T-helper 17 cell (primary cell): ENCODE measurements at places on chromosomes 12 and 14. TPM values are rescaled to one million over a fixed set of nuclear protein-coding genes. Genes with fewer than 3 reads are reported as not detected.

DNA sequence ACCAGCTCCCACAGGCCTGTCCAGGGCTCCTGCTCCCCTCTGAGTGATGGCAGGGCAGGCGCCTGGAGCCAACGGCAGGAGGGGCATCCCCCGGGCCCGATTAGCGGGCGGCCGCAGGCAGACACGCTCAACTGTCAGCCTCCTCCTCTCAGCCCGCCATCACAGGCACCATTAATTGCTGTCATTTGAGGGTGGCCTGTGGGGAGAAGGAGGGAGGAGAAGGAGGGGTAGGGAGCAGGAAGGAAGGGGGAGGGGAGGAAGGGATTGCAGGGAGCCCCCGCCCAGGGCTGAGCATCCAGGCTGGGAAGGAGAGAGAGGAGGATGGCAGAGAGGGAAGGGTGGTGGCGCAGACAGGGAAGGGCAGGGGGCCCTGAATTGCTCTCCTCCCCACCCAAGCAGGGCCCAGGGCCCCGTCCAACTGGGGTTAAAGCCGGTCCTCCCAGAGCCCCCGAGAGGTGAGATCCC, 36.1 kb downstream of the NCOR2 start:
- DNase-seq = no peak

DNA sequence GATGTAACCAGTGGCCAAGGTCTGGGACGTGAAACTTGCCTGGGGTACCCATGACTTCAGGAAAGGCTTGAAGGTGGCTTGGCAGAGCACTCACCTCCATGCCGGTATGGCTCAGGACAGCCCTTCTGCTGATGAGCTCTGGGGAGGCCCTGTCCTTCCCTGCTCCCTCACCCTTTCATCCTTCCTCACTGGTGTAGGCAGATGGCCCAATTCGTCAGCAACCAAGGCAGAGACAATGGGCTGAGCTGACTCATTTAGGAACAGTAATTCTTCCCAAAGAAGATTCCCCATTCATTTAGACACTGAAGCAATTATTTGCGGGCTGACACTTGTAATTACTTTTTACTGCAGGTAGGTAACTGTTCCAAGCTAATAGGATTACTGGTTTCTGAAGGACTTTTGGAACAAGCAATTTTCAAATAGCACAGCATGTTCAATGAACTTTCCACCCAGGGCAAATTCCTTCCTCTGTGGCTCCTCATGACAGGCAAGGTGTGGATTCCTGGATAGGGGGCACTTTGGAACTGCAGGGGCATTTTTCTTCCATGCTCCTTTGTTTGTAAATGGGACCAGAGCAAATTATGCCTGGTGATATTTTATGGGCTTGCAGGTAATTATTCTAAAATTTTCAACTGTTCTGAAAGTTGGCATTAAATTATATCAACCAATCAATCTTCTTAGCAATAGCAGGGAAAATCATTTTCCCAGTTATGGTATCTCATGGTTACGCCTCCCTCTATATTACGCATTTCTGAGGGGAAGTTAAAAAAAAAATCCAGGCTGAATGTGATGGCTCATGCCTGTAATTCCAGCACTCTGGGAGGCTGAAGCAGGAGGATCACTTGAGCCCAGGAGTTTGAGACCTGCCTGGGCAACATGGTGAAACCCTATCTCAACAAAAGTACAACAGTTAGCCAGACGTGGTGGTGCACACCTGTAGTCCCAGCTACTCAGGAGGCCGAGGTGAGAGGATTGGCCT, 24.1 kb upstream of the NRDE2 start:
- DNase-seq = no peak

RNFT2 gene
- total RNA-seq = 5.7 TPM

GDF3 gene
- not detected for total RNA-seq

CLEC9A gene
- 0.18 TPM for total RNA-seq
